ENCODE measurements at places on chromosomes 5 and 9.

DNA sequence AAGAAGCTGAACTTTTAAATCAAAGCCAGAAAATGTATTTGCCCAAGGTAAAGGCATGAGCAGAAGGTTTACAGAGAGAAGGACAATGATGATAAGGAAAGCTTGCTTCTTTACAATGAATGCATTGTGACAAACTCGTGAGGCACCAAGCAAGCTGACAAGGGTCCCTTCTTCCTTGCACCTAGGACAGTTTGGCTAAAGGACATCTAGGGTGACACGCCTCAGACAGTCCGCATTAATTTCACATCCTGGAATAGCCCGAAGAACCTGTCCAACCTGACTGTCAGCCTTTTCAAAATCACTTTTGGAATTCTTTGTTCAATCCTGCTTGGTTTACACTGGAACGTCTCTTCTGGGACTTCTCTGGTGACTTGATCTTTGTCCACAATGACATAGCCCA is 146.4 kb upstream of the MAP3K1 start:
- DNase-seq: no peak

GRCh38 chr5:154663424-154663823 is 91.8 kb upstream of the LARP1 start:
- DNase-seq: no peak

- no peak for DNase-seq
These were observed 34.8 kb upstream of the NEURL1B start for GRCh38 chr5:172606156-172606785.

DNA sequence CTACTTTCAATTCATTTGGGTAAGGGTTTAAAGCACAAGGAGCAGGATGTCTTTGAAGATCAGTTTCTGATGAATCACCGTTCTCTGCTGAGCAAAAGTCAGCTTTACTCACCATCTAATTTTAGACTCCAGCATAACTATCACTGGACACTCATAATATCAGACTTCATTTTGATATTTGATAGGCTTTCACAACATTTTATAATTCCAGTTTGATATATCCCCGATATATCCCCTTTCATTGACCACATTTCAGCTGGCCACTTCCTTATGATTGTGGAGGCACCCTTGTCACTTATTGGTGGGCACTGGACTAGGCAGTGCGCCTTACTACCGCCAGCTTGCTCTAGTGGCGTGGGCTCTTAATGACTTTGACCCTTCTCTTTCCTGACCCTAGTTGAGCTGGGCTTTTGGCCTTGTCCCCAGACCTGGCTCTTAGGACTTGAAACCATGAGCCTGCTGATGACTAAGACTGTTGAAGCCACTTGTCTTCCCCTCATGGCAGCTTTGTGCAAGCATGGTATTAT is 46.8 kb downstream of the CYSTM1 start:
- DNase-seq: peak; percentile 49

DNA sequence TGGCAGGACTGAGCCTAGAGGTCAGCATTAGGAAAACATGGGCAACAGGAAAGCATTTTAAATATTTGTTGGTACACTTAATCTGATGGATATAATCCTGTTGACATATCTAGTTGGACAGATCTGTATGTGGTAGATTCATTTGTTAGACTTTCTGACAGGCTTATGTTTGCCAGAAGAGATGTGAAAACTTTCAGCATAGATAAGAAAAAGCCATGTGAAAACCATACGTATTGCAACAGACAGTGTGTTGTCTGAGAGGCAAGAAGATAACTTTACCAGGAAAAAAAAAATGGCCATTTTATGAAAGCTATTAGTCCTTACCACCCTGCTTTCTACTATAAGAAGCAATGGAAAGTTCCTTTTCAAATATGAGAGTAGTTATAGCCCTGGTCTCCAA is 1902.2 kb upstream of the C9orf72 start:
- DNase-seq: no peak

GRCh38 chr5:67272453-67273130 is 76.0 kb upstream of the CD180 start:
- no peak for DNase-seq
